ENCODE measurements at places on chromosomes 4 and X.

GRCh38 chr4:103948244-103949018, 228.6 kb upstream of the TACR3 start:
- DNase-seq, result no peak

DNA sequence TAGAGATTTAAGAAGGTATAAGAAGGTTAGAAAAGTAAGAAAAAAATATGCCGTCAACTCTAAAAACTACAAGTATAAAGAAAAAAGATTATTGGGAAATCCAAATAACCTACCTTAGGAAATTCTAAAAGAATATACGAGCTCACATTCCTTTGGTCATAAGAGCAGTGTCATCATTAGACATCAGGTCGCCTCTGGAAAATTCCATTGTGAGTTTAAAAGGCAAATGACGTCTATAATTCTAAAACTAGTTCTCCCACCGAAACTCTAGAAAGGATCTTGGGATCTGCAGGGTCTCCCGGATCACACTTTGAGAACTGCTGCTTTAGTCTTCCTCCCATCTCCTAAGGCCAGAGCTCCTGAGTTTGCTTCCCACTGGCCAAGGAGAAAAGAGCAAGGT, 518 bp upstream of the SAT1 start:
- DNase-seq, result no peak

GRCh38 chrX:70762285-70762684, 146.2 kb downstream of the TEX11 start:
- no peak for DNase-seq

DNA sequence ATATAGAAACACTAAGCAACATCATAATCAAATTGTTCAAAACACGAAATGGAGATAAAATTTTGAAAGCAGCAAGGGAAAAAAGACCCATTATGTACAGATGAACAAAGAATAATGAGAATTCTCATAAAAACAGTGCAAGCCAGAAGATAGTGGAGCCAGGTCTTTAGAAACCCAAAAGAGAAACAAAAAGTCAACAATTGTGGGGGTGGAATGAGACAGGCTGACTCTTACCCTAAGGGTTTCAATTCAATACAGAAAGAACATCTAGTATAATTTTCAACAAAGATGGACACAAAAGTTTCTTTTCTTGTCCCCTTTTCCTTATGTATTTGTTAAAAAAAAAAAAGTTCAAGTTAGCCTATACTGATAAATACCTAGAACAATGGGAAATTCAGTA, 34.0 kb upstream of the MAGEB2 start:
- DNase-seq, result no peak

- DNase-seq, result peak; percentile 42
These were observed 84.0 kb downstream of the NAA11 start for GRCh38 chr4:79241846-79242245.

- DNase-seq, result no peak
These were observed 81.1 kb upstream of the NEIL3 start for GRCh38 chr4:177228599-177228998.

DNA sequence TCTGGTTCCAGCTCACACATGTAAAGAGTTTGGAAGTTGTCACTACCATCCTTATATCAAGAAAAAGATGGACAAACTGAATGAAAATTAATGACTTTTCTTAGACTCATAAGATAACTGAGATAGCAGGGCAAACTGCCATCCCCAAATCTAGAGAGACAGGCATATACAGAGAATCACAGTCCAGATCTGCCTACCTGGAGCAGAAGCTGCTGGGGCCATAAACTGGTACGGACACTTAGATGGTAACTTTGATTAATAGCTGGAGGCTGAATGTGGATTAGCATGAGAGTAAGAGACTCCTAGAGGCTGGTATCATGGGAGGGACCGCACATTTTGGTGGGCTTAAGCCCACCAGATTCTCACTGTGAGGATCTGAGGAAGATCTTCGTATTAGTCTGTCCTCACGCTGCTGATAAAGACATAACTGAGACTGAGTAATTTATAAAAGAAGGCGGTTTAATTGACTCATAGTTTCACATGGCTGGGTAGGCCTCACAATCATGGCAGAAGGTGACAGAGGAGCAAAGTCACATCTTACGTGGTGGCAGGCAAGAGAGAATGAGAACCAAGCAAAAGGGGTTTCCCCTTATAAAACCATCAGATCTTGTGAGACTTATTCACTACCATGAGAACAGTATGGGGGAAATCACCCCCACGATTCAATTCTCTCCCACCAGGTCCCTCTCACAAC, 10.8 kb upstream of the POLA1 start:
- DNase-seq, result no peak

DNA sequence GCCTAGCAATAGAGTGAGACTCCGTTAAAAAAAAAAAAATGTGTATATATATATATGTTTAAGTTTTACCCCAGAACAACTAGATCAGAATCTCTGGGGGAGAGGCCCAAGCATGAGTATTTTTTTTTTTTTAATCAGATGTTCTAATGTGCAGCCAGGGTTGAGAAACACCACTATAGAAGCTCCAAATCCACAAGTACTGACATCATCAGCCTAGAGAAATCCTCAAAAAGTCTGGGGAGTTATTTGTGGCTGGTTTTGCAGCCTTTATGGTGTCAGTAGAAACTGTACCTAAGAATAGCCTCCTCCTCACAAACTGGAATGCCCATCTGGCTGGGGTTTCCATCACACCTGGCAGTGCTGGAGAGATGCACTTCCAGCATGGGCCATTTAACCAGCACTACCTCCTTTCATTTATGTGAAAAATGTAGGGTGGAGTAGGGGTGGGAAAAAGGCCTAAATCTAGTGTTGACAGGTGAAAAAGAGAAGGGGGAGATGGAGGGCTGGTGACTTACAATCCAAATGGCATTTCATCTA, 93.5 kb downstream of the CBLL2 start:
- peak; percentile 18 for DNase-seq

- no peak for DNase-seq
These were observed 237.9 kb downstream of the KCTD8 start for GRCh38 chr4:44210750-44211149.

DNA sequence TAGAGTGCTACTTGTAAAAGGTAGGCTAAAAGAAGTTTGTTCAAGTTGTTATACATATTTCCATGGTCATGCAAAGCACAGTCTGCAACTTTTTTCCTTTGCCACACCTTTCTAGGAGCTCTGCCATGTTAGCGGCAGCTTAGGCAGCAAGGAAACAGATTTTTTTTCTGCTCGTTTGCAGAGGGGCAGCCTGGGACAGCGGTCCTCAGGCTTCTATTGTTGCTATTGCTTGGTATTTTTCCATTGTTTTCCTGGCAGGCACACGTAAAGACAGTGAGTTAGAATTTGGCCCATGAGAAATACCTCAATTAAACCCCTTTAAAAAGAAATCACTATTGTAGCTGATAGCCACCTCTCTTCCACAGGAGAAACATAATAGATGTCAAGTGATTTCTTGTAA, 391.4 kb downstream of the SH2D1A start:
- no peak for DNase-seq

DNA sequence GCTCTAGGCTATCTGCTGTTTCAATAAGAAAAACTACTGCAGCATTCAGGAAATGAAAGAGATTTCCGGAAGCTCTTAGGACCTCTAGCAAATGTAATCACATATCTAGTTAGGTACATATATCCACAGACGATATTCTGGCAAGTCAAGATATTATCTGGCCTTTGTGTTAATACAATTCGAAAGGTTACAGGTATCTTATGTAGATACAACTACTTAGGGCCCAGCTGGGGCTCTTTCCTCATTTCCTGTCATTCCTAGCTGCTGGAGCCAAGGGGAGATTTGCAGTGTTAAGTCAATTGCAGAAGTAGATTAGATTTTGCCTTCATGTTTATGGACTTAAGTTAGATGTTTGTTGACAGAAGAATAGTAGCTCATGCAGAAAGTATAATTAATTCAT, 299.5 kb downstream of the ARHGAP24 start:
- no peak for DNase-seq

DNA sequence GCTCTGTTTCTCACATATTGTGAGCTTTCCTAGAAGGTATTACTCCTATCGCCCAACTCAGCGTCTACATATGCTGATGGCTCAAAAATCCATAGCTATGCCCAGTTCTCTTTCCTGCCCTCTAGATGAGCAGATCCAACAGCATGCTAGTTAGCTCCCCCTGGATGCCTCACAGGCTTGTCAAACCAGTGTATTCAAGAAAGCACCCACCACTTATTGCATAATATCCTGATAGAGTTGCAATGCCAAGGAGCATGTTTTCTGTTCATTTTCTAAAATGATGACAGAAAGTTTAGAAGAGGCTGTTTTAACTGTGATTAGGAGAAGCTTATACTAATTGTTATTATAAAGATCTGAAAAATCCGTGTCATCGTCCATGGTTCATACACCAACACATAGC, 1.9 kb upstream of the PACRGL start:
- no peak for DNase-seq

- DNase-seq, result peak; percentile 56
These were observed 24.6 kb downstream of the NAP1L5 start for GRCh38 chr4:88672987-88673386.

DNA sequence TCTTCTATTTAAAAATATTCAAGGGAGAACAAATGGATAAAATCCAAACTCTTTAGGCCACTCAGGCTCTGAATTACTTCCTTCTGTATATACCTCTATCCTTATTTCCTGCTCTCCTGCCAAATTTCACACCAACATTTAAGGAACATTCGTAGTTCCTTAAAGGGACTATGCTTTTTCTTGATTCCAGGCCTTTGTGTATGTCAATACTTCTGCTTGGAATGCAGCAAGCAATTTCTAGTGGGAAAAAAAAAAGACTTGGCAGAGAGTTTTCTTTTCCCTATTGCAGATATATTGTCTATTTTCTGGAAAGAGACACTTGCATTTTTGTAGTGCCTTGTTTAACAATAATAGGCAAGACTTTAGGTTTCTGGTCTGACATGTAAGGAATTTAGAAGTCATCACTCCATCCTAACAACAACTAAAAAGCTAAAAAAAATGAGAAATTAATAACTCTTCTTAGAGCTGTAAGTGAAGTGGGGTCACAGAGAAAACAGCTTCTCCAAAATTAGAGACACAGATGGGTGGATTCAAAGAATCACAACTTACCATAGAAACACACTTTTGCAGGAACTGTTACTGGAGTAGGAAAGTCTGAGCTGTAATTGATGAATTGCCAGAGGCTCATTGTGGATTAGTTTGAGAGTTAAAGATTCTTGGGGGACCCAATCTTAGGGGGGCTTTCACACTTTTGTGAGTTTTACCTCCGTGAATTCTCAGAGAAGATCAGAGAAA, 2.1 kb upstream of the ADH5 start:
- DNase-seq, result peak; percentile 15

- no peak for DNase-seq
These were observed 63.9 kb upstream of the PSAPL1 start for GRCh38 chr4:7498446-7499200.

GRCh38 chrX:40452031-40452430, 128.7 kb upstream of the ATP6AP2 start:
- DNase-seq, result no peak

DNA sequence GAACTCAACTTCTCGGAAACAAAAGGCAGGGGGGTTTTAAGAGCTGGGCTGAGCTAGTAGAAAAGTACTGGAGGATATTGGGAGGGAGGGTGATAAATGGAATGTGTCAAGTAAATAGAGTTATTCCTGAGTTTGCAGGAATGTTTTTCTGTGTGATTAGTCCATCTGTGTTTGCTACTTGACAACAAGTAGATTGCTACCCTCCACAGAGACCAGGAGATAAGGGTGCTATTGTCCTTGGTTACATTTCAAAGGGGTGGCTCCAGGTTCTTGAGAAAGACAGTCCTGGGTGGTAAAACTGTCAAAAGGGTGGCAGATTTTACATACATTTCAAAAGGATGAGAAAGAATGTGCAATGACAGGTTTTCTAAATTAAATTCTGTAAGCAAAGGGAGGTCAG, 181.2 kb upstream of the PPP3CA start:
- DNase-seq, result no peak

GRCh38 chr4:155904331-155904730, 835 bp downstream of the TDO2 start:
- no peak for DNase-seq

- DNase-seq, result peak; percentile 58
These were observed 359.5 kb upstream of the FGF16 start for GRCh38 chrX:77087529-77088169.

DNA sequence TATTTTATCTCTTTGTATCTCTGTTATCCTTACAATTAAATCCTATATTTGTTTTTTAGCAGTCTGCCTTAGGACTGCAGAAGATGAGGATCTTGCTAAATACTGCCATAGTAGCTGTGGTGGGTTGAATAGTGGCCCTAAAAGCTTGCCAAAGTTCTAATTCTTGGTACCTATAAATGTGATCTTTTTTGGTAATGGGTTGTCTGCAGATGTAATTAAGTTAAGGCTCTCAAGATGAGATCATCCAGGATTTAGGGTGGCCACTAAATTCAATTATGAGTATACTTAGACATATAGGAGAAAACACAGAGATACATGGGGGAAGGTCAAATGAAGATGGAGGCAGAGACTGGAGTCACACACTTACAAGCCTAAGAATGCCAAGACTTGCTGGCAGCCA, 1753.7 kb downstream of the RPA4 start:
- DNase-seq, result no peak

DNA sequence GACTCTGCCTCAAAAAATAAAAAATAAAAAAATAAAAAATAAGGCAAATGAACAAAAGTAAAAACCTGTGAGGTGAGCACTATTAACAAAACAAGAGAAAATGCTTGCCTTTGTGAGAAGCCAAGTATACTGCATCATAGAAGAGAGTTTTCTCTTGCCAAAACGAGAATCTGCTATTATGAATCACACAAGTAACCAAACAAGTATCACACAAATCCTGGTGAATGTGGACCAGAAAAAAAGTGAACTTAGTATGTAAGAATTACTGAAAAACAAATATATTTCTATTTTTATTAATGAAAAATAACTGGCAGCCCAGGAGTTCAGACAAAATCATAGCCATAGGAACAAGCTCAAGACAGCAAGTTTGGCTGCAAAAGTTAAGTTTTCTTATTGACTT, 193.5 kb downstream of the PDGFC start:
- peak; percentile 64 for DNase-seq

GRCh38 chr4:62159876-62160275, 959.8 kb downstream of the ADGRL3 start:
- DNase-seq, result no peak

- DNase-seq, result no peak
These were observed 43.1 kb upstream of the AFF2 start for GRCh38 chrX:148457279-148457678.

DNA sequence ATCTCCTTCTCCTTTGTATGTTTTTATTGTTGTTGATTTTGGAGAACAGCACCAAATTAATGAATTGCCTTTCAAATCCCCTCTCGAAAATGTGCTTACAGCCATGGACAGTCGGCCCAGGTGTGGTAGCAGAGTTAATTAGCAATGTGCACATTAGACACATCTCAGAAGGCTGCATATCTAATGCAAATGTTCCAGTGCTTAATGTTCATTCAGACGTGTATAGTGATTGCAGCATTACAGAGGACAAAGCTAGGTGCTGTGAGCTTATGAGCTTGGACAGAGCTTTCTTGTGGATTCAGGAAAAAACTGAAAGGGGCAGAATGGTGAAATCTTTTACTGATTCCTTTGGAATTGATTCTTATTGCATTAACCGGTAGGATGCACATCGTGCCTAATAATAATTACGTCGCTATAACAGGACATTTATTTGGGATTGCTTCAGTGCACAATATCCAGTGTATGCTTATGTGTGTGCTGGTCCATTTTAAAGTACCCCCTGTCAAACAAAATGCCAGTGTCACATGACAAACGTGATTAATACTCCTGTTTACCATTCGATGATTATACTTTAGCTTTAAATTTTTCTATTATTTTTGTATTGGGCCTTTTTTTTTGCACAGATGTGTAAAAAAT, 552.9 kb upstream of the EPHA5 start:
- DNase-seq, result no peak

- DNase-seq, result no peak
These were observed 1.0 kb upstream of the PGRMC1 start for GRCh38 chrX:119235051-119235511.

- no peak for DNase-seq
These were observed 49.5 kb downstream of the CCNI start for GRCh38 chr4:77026322-77026704.

Data from astrocyte of the spinal cord (primary cell).